ENCODE measurements at places on chromosomes 1 and 21.

- DNase-seq, result no peak
These were observed 3.3 kb upstream of the KIF21B start for GRCh38 chr1:201026836-201027235.

- no peak for DNase-seq
These were observed 61.2 kb downstream of the TOR1AIP2 start for GRCh38 chr1:179816196-179816960.

DNA sequence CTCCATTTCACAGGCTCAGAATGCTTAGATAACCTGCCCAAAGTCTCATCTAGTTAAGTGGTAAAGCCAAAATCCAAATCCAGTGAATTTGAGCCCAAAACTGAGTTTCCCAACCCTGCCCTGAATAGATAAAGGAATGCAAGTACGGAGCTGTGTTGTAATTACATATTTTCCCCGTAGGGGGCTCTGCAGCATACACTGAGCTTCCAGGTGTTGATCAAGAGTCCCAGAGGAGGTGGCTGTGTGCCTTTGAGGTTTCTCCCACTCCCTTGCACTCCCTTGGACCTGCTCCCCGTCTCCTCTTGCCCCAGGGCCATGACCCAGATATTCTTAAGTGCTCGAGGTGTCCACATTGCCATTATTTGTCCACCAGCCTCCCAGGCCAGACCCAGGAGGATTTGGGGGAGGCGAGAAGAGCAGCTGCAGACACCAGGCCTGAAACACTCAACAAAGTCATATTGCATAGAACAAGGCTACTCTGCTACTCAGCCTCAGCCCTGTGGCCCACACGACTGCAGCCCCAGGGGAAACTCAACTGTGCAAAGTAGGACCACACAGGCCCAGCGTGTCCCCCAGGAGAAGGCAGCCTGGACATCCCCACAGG is 18.4 kb upstream of the LY9 start:
- DNase-seq, result no peak

DNA sequence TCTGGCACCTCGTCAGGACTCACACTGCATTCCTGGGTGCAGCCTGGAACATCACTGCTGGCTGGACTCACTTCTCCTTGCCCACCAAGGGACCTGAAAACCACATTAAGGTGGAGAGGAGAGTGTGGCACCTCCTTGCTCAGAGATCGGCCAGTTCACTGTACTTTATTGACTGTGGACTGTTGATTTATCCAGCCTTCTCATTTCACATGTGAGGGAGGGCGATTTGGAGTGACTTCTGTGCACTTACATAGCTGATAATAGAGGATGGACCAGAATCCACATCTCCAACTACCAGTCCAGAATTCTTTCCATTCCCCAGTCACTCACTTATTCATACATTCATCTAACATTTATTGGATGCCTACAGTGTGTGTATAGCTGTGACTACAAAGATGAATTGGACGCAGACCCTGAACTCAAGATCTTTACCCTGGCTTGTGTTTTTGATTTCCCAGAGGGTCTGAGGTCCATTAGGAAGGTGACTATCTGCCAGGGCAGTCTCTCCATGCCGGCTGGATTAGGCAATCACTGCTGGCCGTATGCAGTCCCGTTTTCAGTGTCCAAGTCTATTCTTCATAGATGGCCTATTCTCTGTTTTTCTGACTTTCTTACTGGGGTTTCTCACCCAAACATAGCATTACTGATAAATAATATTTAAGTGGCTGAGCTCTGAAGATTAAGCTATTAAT is 233.5 kb upstream of the SGIP1 start:
- no peak for DNase-seq

DNA sequence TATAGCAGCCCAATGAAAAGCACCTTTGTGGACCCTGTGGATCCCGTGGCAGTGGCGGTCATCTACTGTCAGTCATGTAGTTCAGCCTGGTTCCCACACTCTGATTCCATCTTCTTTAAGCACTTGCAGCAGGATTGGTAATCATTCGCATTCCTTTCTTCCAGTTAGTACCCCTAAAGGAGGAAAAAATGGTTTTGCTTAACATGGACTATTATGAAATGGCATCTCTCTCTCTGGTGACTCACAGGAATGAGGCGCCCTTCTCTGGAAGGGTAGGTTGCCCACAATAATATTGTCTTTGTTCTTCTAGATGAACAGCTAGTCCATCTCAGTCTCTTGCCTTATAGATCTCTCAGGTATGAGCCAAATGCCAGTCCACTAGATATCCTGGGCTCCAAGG is 127.9 kb upstream of the MROH9 start:
- no peak for DNase-seq

GRCh38 chr1:204145033-204145504 is 6.8 kb downstream of the ETNK2 start:
- no peak for DNase-seq

GRCh38 chr1:230768903-230769570 is 21.8 kb downstream of the CAPN9 start:
- no peak for DNase-seq

DNA sequence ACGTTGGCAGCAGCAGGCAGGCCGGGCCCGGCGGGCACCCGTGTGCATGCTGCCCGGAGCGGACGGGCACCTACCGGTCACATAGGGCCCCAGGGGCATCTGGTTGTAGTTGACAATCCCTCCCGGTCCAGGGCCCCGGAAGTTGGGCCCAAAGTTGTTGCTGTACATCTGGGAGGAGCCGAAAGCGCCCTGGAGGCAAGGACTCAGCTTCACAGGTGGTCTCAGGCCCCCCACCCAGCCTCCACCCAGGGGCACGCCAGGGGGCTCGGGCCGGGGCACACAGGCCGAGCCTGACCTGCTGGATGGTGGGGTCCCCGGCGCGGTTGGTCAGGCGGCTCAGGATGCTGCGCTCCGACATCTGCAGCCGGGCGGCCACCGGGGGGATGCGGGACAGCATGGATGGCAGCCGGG is 60.6 kb downstream of the KCNAB2 start:
- DNase-seq, result no peak

DNA sequence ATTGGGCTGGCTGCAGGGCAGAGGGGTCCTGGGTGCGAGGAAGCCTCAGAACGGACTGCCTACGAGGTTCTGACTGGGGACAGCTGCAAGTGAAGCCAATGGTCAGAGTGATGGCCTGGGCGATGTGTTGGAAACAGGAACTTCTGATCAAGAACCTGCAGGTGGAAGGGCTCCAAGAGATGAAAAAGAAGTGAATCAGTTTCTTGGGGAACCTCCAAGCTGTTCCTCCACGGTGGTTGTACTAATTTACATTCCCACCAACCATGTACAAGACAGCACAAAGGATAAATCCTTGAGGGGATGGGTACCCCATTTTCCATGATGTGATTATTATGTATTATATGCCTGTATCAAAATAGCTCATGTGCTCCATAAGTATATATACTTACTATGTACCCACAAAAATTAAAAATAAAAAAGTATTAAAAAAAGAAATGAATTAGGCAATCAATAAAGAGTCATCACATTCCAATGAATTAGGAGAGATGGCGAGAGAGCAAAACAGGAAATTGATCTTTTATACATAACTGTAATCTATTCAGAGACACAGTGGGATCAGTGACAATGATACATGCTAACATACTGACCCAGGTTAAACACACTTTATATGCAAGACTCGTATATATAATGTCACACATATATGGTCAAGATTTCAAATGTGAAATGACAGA is 58.1 kb downstream of the PTPN14 start:
- no peak for DNase-seq

DNA sequence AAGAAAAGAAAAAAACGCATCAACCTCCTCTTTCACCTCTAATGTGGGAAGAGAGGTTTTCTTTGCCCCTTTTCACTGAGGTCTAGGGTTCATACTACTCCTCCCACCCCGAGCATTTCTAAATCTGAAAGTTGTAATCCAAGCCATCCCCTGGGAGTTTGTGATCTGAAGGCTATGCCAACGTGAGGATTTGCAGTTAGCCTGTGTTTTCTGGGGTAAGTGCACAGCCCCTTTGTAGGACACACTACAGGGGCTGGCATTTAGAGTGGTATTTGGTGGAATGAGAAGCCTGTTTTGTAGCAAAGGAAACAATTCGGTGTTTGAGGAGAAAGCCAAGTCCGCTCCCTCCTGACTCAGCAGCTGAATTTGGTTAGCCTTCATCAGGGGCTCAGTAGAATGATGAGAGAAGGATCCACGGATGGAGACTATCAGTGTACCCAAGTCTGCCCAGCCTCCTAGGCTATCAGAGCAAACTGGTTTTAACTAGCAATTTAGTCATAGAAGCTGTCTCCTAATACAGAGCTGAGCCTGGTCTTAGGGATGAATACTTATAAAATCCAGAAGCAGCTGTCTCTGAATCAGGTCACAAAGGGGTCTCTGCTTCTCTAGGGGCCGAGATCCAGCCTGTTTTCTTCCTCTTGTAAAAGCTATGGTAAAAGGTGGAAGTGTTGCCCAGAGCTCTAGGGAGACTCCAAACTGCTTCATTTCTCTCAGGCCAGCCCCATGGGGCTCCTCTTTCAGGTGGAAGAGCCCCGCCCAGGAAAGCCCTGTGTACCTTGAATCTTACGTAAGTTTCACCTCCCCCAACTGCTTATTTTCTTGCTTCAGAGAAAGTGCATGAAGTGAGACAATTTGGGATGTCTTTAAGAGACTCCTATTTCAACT is 2.1 kb downstream of the PCP4L1 start:
- no peak for DNase-seq

GRCh38 chr1:59687081-59687480 is 127.7 kb upstream of the HOOK1 start:
- no peak for DNase-seq

GRCh38 chr21:41977034-41977950 is 23.5 kb upstream of the C2CD2 start:
- no peak for DNase-seq

DNA sequence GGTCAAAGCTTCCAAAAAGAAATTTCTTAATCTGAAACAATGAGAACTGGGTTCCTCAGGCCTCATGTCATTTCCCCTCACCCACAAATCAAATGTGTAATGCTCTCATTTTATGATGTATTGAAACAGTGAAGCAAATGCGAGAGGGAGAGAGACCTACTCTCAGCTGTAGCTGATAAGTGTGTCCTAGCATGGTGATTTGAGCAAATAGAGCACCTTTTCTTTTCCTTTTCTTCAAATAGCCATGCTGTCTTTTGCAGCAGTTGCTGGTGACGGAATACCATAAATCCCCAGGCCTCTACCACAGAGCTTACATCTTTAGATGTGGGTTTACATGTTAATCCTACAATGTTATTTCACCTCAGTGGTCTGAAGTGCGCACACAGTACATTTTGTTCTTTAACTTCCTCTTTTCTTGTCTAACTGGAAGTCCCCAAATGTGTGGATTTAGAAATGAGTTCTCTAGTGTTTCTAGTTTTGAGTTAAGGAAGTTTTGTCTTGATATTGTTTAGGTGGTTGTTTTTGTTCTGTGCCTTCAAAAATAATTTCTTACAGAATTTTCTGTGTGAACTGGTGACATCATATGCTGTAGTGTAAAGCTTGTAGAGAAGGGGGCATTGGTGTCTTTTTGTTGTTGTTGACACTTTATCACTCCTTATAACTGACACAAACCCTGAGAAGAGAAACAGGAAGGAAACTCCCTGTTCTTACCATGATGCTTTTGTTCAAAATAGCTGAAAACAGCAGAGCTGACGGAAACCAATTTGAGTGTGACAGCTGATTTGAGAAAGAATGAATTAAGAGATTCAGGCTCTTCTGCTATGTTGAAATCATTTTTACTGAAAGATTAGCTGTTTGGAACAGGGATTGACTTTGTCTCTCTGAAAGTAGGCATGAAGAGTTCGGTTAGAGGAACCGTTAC is 12.2 kb downstream of the SMAP2 start:
- no peak for DNase-seq

DNA sequence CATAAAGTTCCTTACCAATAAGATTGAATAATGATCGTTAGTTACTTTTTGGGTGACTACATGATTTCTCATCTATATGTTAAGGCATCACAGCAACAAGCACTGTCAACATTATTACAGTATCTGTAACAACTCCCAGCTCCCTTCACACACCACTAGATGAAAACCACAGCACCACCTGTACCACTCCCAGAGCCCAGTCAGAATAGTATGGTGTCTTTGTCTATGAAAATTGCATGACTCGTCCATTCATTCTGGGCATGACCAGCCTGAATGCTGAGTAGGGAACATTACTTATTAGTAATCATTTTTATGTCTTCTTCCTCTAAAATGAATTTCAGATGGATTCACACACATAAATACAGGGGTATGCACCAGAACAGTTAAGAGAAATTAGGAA is 7.0 kb downstream of the OLFML2B start:
- no peak for DNase-seq

- no peak for DNase-seq
These were observed 16.2 kb upstream of the EIF4G3 start for GRCh38 chr1:21192871-21193270.

DNA sequence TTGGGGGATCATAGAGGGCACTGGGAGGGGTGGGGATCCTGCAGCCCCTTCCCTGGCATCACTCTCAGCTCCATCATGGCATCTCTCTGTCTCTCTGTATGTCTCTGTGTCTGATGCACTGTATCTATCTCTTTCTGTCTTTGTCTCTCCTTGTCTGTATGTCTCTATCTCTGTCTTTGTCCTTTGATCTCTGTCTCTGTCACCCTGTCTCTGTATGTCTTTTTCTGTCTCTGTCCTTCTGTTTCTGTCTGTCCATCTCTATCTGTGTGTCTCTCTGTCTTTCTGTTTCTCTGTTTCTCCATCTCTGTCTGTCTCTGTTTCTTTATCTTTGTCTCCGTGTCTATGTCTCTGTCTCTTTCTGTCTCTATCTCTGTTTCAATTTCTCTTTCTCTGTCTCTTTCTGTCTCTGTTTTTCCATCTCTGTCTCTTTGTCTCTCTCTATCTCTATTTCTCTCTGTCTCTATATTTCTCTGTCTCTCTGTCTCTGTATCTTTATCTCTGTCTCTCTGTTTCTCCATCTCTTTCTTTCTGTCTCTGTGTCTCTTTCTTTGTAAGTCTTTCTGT is 56.4 kb downstream of the TRIM11 start:
- DNase-seq, result no peak

DNA sequence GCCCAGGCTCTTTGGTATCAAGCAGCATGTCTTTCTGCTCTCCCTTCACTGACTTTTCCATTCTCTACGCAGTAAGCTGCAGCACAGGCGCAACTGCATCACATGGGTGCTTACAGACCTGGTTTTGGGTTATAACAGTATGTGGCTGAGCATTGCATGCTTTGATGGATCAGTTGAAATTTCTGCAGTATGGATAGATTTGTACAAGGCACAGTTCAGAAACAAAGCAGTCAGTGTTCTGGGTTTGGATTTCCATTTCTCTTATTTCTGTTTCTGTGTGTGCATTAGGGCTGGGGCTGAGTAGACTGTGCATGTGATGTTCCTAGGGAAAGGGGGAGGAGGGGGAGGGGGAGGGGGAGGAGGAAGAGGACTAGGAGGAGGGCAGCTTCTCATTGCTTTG is 4.5 kb downstream of the FAM163A start:
- no peak for DNase-seq

DNA sequence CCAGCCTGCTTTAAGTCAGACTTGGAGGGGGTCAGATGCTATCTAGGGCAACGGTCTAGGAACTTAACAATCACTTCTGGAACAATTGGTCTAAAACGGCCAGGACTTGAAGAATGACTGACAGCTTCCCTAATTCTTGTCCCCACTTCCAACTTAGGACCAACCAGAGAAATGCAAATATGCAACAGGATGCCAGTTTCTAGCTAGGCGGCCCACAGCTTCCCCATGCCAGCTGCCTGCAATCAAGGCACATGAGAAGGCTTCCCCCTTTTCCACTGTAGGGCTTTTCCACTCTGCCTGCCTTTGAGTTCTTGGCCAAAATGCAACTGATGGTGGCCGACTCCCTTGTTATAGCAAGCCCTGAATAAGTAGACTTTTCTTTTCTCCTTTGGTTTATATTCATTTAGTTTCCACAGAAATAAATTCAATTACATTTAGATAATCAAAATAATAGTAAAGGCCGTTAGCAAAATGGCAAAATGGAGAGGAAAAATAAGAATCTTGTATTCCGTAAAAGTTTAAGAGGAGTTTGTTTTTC is 80.9 kb downstream of the BACH1 start:
- no peak for DNase-seq
